Activated T-helper 9 cell treated with anti-CD3 and anti-CD28 coated beads, Interleukin-2, amount 50 U/mL, for 16 hours (primary cell): ENCODE measurements at places on chromosomes 5 and 9.

- DNase-seq, result no peak
Observed at GRCh38 chr5:93575461-93576414, 5.3 kb downstream of the NR2F1-AS1 start.

- DNase-seq, result no peak
Observed at GRCh38 chr9:92496396-92497176, 14.3 kb upstream of the ASPN start.

DNA sequence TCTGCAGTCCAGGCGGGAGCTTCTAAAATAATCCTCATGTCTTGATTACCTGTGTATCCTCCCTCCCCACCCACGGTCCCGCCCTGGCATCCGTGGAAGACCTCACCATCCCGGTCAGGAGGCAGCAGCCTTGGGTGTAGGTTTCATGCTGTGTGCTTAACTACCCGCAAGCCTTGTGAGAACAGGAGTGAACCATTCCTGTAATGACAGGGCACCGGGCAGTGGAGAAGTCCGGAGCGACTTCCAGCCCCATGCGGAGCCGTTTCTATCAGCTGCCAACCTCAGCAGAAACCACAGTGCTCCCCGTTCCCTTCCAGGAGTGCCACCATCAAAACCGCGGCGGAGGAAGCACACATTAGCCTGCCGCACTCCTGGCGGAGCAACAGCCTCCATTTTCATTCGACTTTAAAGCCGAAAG lies 123.5 kb upstream of the LMX1B start:
- no peak for DNase-seq

- DNase-seq, result no peak
Observed at GRCh38 chr5:148145916-148146315, 22.4 kb upstream of the SPINK14 start.
